ENCODE measurements at places on chromosomes 11 and 22.

DNA sequence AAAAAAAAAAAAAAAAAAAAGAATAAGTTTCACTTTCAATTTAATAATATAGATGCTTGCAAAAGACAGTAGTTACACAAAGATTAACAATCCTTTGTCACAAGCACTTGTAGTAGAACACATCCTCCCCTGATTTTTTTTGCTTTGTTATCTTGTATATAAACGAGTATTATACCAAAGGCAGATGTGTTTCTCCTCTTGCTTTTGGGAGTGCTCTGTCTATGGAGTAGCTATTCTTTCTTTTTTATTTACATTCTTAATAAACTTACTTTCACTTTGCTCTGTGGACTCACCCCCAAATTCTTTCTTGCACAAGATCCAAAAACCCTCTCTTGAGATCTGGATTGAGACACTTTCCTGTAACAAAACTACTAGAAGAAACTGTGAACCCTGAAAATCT lies 3.4 kb upstream of the MRPL16 start:
- no peak for DNase-seq

DNA sequence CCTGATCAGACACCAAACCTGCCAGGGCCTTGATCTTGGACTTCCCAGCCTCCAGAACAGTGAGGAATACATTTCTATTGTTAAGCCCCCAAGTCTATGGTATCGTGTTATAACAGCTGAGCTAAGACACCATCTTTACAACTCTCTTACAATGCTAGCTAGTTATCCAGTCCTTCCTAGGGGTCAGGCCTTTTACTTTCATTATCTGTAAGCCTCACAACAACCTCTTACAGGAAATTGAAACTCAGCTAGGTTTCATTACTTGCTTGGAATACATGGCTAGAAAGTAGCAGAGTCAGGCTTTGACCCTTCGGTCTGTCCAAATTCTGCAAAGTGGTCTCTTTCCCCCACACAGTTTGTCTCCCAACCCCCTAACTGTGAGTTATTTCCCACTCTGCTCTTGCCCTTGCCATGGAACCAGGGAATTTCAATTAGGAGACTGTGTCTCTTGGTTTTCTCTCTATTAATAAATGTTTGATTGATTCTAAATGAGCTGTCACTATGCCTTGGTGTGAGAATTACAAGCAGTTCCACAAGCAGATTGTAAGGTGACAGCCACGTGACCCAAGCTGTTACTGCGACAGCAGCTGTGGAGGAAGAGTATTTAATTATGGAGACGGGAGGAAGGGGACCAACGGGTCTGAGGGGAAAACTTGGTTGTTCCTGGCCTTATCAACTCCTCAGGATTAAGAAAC lies 38.4 kb upstream of the CLMP start:
- DNase-seq = no peak

- no peak for DNase-seq
Observed at GRCh38 chr11:64598797-64599697, 8.0 kb downstream of the SLC22A12 start.

DNA sequence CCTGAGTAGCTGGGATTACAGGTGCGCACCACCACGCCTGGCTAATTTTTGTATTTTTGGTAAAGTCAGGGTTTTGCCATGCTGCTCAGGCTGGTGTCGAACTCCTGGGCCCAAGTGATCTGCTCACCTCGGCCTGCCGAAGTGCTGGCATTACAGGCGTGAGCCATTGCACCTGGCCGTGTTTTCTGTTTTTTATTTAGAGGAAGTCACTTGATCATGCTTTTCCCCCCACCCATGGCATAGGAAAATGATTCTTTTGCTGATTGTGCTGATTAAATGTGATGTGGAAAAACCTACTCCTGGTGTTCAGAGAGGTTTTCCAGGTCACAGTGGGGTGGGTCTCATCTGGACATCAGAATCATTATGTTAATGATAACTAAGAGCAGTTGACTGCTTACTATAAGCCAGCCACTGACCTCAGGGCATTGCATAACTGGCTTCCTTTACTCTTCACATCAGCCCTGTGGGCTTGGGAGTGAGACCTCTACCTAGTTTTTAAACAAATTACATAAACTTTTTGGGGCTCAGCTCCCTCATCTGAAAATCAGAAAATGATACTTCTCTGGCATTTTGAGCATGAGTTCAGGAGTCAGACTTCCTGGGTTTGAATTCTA lies 71.0 kb downstream of the PTPRJ start:
- peak; percentile 16 for DNase-seq

GRCh38 chr11:368414-369335 lies 624 bp upstream of the B4GALNT4 start:
- no peak for DNase-seq

DNA sequence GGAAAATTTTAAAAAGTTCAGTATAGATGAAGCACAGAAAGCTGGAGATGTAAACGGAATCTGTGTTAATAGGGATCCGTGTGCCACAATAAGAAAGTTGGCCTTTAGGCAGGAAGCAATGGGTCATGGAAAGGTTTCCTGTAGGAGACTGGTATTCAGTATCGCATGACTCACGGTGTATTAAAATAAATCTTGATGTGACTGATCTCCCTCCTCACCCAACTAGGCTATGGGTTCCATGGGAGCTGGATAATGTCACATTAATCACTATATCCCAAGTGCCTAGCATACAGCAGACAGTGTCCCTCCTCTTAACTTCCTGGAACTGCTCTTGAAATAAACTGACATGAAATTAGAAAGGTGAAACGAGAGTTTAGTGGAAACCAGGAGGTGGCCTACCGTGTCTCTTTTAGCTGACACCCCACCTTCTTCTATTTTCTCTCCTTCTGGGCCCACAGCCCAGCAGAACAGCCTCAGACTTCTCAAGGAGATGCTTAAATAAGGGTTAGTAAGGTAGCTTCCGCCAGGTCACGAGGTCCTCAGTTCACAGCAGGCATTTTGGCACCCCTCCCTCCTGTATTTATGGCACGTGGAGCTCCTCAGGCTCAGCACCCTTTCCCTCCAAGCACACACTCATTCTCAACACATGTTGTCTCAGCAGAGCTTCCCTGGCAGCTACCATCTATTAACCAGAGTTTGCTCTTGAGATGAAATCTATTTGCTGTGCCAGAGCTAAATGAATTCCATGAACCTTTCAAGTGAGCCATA lies 118.8 kb downstream of the NXPE2 start:
- DNase-seq = no peak

DNA sequence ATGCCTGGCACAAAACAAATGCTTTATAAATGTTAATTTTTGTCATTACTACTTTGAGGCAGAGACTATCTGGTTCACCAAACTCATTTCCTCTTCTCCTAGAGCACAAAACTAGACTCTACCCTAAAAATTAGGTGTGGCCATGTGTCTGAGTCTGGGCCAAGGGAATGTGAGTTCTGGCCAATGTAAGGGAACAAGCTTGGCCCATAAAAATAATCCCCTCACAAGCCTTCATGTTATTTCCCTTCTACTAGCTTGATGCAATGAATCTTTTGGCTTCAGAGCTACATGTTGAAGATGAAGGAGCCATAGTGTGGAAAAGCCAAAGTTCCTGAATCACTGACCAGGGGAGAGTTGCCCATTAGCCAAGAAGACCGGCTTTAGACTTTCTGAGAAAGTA lies 406.5 kb upstream of the CCDC90B start:
- no peak for DNase-seq

DNA sequence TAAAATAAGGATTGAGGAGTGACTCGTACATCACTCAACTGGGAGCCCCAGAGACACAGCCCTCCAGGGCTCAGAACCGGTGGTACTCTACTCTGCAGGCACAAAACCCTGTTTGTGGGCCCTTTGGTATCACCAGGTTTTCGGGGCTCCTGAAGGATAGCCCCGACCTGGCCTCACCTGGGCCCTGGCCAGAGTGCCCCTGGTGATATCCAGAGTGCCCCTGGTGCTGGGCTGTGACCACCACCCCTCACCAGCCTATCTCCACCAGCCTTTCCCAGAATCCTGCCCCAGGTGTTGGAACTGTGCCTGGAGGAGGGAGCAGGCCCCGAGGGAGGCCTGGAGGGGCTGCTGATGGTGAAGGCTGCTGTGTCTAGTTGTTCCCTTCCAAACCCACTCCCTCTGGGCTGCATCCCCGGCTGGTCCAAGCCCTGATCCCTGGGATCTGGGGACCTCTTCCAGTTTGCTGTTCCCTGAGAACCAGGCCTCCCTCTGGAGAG lies 2.2 kb upstream of the GGT5 start:
- peak; percentile 51 for DNase-seq

GRCh38 chr22:26547426-26547825 lies 35.2 kb upstream of the TFIP11 start:
- no peak for DNase-seq

GRCh38 chr11:75655605-75656004 lies 13.2 kb downstream of the MAP6 start:
- peak; percentile 65 for DNase-seq

DNA sequence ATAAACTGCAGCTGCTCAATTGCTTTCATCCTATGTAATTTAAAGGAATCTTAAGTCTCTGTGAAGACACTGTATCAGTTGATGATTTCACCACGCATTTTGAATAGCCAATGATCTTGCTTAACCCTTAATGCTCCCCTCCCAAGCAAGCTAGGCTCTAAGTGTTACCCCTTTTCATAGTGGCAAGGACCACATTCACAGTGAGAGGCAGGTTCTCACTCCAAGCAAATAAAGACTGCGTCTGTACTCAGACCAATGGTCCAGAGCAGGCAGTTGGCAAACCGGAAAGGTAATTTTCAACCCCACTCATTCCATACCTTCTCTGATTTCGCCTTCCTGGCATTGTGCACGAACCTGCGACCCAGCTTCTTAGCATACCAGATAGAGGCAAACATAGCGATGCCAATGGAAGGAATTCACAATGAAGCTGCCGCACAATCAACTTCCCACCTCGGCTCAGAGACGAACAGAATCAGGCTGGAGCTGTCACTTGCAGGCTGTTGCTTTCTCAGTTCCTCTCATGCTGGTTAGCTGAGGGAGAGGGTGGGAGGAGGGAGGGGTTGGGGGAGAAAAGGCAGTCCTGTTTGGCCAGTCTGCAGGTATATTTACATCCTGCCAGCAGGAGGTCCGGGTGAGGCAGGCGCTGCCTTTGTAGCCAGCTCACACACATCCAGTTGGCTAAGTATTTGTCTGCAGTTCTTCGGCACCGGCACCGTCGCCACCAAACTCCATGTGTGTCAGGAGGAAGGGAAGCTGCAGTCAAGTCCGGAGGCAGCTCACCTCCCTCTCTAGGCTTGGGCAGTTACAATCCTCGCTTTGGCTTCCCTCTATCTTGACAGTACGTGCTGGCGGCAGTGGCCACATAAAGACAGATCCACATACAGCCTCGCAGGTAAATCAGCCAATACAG lies 1151.2 kb upstream of the CCDC90B start:
- DNase-seq = no peak

DNA sequence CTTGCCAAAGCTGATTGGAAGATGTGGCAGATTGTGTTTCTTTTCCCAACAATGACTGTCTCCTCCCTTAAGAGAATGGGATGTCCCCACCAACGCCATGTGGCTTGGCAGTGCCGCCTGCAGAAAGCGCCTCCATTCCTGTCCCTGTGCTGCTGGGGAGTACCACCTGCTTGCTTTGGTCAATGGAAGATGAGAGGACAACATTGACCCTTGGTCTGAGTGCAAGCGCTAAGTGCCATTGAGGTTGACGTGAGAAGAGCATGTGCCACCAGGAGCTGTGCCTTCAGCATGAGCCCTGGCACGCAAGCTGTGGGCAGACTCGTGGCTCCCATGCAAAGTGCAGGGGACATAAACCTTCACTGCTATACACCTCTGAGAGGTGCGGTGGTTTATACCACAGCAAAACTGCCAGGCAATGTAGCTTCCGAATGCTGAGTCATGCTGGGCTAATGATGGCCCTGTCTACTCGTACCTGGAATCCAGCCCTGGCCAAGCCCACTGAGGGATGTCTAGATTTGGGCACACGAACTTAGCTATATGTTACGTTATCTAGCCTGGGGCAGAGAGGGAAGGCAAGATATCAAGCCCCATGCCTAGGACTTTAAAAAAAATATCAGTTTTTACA lies 41.9 kb downstream of the MYEOV start:
- no peak for DNase-seq

GRCh38 chr11:75301601-75302345 lies 49.7 kb downstream of the ARRB1 start:
- DNase-seq = no peak

DNA sequence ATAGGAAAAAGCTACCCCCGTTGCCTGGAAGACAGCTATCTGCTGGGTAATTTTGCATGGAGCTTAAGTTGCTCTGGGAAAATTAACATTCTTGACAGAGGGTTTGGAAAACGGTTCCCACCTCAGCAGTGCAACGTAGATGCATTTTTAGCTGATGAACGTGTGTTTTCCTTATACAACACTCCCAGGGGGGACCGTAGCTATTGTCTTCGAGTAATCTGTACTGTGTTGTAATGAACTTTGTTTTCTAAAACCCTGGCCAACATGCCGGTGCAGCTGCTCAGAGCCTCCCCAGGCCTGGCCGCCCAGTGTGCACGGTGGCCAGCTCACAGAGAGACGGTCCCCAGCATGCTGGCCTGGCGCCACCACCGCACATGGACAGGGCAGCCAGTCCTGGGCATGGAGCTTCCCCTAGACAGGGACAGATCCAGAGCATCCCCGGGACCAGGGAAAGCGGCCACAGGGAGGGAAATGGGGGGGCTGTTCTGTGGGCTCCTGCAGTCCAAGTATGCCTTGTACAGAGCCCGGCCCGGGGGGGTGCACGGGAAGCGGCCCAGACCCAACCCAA lies 2.2 kb downstream of the TNNT3 start:
- DNase-seq = peak; percentile 42

- peak; percentile 78 for DNase-seq
Observed at GRCh38 chr11:61830237-61831105, 2.4 kb downstream of the FADS2 start.

GRCh38 chr11:93513772-93514171 lies 29.4 kb downstream of the SMCO4 start:
- DNase-seq = no peak

DNA sequence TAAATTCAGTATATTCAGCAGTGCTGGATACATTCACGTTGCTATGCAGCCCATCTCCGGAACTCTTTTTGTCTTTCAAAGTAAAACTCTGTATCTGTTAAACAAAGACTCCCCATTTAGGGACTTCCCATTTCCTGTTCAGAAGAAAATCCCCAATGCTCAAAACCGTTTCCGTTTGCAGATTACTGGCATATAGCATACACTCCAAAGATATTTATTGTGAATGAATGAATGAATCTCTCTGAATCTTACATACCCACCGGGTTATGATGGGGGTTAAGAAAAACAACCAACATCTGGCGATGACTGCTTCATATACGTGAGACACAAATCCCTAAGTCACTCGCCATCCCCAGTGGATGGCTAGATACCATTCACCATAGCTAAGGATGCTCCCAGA lies 1.6 kb downstream of the THY1 start:
- DNase-seq = peak; percentile 37

DNA sequence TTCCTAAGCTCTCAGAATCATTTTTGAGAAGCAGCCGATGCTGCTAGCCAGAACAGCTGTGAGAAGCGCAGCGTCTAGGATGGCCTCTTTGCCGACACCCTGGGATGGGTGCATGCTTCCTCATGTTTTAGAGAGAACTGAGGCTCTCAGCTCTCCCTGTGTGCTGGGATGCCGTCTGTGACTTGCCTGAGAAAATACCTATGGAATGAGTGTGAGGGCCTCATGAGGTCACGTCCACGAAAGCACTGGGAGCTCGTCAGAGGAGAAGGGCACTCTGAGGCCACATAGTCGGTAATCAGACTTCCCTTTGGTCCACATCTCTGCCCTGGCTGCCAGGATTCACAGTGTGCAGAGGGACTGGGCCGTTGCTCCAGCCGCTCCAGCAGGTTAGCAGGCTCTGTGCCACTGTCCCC lies 54.7 kb downstream of the MICAL3 start:
- peak; percentile 90 for DNase-seq

GRCh38 chr11:57484141-57484710 lies 23.9 kb downstream of the RTN4RL2 start:
- no peak for DNase-seq

Data from adipocyte (in vitro differentiated cells).